Sigmoid colon (tissue), 7 donors: ENCODE measurements at places on chromosomes 2 and 18.

GRCh38 chr2:150232871-150233270, 254.6 kb downstream of the RND3 start:
- DNase-seq, result no peak

GRCh38 chr2:198277181-198277580, 472.8 kb downstream of the PLCL1 start:
- DNase-seq, result no peak

DNA sequence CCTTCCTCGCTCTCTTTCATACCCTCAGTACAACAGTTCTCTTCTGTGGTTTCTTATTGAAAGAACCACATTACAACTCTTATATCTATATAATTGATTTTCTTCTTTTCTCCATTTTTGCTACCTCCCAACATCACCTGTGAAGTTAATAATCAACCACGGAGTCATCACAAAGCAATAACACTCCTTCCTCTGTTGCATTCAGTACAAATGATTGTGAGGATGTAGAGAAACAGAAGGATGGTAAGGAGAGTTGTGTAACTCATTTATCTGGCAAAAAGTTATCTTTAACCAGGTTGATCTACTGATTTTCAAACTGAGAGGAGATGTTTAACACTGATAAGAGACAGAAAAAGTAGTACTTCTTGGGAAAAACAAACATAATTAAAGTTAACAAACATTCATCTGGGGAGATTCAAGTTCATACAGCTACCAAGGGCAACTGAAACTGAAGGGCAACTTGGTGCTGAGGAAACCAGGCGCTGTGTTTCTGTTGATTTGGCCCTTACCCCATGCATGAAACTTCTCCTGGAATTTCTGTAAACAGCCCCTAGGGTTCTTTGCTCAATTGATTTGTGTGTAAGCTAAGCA, 14.2 kb downstream of the IDH1 start:
- DNase-seq, result no peak

- DNase-seq, result peak; percentile 51
Observed at GRCh38 chr2:96690306-96691021, 47.9 kb downstream of the FER1L5 start.

- no peak for DNase-seq
Observed at GRCh38 chr2:157336137-157337010, 10.8 kb upstream of the ERMN start.

GRCh38 chr18:45104049-45104395, 423.3 kb downstream of the SETBP1 start:
- DNase-seq, result no peak

DNA sequence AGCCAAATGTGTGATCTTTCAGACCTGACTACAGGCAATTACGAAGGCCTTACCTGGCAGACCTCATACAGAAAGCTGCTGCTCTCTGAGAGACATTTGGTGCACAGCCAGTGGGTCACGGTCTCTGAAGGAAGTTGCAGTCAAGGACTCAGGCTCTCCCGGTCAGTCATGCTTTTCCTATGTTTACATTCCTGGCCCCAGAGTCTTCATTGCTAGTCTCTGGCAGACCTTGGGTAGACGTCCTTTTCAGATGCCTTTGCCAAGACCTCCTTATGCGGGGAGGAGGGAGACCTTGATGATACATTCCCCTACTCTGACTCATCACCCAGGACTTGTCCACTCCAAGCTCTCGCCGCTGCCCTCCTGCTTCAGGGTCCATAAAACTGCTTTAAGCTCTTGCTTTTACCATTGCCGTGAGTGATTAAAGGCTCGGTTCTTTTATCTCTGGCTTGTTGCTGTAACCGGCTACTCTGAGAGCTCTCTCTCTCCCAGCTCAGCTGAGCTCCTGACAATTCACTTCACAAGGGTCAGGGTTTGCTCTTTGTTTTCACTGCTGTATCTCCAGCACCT, 62.0 kb upstream of the SLC35F5 start:
- peak; percentile 86 for DNase-seq

DNA sequence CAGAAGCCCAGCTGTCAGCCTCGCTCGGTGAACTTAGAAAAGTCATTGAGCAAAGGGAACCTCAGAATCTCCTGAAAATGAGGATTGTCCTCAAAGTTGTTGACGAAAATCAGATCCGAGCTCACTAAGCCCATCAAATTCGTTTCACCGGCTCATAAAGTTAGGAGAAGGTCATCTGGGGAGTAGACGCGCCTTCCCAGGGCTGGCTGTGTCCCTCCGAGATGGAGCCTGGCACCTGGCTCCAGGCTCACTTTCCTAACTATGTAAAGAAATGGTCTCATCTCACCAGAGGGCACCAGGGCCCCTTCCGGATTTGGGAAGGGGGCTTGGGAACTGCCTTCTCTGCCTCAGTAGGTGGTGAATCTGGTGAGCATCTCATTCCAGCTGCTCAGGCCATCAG, 145.5 kb downstream of the PXDN start:
- DNase-seq, result no peak

DNA sequence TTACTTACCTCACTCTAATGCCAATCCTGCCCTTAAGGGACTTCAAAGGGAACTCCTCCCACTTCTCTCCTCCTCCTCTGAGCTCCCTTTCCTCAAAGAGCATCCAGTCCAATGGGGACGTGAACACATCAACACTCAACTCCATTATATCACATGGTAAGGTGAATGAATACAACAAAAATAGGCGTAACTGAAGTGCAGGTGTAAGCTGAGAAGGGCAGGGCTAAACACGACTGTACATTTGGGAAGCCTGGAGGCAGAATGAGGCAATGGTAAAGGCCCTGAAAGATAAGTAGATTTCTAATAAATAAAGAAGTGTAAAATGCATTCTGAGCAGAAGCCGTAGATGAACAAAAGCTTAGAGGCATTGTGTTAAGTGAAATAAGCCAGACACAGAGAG, 226.1 kb upstream of the TRIB2 start:
- DNase-seq, result no peak

GRCh38 chr18:55841314-55841713, 253.3 kb upstream of the TCF4 start:
- no peak for DNase-seq

- no peak for DNase-seq
Observed at GRCh38 chr2:17717666-17718065, 35.9 kb downstream of the SMC6 start.

DNA sequence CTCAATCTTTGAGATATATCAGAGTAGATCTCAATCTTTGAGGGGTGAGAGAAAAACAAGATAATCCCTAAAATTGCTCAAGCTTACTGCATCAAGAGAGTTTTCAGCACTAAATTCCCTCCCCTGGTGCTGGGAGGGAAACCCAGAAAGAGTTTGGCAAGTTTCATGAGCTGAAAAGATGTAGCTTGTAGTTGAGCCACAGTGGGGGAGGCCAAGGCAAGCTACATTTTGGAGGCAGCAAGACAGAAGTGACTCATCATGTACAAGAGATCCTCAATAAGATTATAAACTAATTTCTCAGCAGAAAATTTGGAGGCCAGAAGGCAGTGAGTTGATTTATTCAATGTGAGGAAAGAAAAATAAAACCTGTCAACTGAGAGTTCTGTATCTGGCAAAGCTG, 308.2 kb downstream of the PIEZO2 start:
- DNase-seq, result no peak

GRCh38 chr18:51654488-51655326, 457.2 kb upstream of the MEX3C start:
- no peak for DNase-seq

GRCh38 chr2:20198796-20199632, 25.9 kb downstream of the SDC1 start:
- no peak for DNase-seq

DNA sequence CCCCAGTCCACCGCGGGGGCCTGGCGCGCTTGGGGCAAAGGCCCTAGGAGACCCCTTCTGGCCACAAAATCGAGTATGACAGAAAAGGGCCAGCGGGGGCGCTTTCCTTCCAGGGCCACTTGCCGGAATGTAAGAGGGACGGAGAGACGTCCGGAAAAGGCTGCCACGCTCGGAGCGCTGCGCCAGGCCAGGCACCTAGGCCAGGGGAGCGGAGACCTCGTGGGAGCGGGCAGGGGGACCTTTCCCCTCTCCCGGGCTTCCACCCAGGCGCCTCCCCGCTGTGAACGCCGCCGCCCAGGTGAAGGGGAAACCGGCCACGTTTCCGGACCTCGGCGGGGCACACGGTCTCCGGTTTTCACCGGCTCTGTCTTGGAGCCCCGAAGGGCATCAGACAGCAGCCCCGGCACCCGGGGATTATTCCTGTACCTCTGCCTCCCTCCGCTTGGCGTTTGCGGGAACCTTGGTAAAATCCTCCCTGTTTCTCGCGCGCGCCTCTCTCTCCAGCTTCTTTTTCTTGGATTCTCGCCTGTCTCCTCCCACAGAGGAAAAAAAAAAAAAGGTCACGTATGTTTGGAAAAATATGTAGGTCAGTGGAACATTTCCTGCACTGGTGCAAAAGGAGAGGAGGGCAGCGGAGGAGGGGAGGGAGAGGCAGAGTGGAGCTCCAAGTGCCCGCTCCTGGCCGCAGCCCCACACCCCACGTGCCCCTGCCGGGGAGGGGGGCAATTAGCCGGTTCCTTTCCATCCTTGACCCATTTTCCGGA, 1.2 kb upstream of the NPAS2 start:
- peak; percentile 85 for DNase-seq

- no peak for DNase-seq
Observed at GRCh38 chr2:173652767-173653431, 298.2 kb downstream of the CDCA7 start.

DNA sequence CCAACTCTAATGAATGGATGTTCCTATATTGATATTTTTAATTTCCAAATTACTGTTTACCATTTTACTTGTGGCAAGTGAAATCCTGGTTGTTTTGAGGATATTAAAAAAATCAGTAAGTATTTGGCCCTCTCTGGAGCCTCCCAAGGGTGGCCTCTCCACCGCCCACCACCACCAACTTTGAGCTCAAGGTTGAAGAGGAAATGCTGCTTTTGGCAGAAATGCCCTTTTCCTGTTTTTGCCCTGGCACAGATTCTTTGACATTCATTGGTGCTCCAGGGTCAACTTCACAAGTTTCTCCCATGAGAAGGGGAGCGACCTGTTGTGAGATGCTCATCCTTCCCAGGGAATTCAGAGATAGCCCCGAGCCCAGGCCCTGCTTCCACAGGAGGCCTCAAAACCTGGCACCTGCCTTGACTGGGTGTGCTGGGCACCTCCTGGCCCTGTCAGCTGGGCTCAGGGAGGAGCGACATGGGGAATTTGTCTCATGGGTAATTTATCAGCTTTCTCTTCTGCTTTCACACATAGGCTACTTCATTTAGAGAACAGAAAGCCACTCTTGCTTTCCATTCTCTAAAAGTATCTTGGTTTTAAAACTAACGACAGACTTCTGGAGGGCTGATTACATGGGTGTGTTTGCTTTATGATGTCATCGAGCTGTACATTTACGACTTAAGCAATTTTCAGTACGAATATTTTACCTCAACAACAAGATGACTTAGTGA, 6.9 kb downstream of the CD8A start:
- DNase-seq, result no peak

GRCh38 chr2:37706334-37707183, 35.1 kb upstream of the CDC42EP3 start:
- no peak for DNase-seq

DNA sequence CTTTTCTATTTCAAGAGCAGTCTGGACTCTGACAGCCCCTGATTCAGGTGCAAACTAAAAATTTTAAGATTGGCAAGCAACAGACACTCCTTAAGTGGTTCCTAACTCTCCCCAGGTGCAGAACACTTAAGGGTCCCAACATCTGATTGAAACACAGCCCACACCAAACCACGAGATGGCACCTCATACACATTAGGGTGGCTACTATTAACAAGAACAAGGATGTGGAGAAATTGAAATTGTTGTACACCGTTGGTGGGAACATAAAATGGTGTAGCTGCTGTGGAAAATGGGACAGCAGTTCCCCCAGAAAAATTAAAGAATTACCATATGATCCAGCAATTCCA, 82.3 kb downstream of the POLR1A start:
- no peak for DNase-seq

- DNase-seq, result no peak
Observed at GRCh38 chr2:136441979-136442714, 323.2 kb upstream of the THSD7B start.

DNA sequence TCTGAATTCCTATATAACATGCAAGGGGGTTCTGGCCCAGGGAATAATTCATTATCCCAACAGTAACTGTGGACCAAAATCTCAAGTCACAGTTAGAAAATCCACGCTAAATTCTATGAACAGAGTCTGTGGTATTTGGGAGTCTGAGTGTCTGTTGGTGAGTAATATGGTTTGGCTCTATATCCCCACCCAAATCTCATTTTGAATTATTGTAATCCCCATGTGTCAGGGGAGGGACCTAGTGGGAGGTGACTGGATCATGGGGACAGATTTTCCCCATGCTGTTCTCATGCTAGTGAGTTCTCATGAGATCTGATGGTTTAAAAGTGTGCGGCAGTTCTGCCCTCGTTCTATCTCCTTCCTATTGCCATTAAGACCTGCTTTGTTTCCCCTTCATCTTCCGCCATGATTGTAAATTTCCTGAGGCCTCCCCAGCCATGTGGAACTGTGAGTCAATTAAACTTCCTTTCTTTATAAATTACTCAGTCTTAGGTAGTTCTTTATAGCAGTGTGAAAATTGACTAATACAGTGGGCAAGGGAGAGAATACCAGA, 68.3 kb downstream of the NBAS start:
- no peak for DNase-seq

GRCh38 chr2:201235860-201236811, 24.2 kb upstream of the CASP8 start:
- DNase-seq, result peak; percentile 74

- no peak for DNase-seq
Observed at GRCh38 chr18:12086249-12086648, 7.4 kb upstream of the ANKRD62 start.

DNA sequence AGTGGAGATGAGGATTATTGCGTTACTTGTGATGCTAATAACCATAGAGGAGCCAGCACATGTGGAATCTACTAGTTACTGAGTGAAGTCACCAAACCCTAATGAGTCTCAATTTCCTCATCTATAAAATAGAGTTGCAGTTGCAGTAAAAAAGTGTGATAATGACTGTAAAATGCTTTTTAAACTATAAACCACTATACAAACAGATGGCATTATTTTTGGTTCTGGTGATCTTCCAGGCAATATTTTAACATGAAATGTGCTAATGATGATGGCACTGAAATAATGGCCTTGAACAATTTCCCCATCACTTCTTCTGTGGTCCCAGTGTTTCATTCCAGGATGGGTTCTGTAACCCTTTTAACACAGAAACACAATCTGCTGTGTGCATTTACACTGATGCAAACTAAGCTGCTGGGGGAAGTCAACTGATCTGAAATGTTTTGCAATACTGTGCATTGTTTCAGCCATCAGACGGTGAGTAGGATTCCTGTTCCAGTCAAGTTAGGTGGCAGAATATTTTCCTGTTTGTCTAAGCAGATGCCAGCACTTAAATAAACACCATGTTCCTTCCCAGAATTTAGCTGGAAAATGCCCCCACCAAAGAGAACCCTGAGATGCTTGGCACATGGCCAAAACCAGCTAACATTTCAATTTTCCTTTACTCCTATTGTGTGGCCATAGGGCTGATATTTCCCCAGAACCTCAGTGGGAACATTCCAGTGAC, 52.6 kb downstream of the TACR1 start:
- DNase-seq, result no peak

GRCh38 chr2:38698467-38699003, 32.6 kb downstream of the GALM start:
- no peak for DNase-seq
